GM23248 (cell line): ENCODE measurements at places on chromosomes 2 and 18. TPM values are rescaled to one million over a fixed set of nuclear protein-coding genes. Genes with fewer than 3 reads are reported as not detected.

DNA sequence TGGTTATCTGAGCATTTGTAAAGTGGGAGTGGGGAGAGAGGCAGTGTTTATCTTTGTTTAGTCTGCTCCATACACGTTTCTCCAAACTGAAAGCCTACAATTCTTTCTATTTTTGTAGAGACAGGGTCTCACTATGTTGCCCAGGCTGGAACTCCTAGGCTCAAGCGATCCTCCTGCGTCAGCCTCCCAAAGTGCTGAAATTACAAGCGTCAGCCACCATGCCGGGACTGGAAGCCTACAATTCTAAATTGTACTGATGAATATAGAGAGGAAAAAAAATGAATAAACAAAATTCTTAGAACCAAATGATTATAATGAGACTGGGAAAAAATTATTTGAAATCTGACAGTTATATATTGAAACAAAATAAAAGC, 1.4 kb upstream of the ZFAND2B start:
- no peak overlapping the region for H3K27ac ChIP-seq
- no peaks in the 10 kb centered on the region for H3K27me3 ChIP-seq
- peaks cover 11% of the 10 kb centered on the region; the same call in 1 of the 2 replicates for H3K4me1 ChIP-seq
- no peak overlapping the region for H3K4me3 ChIP-seq

GRCh38 chr2:157283468-157283867, 26.0 kb downstream of the GALNT5 start:
- no peak overlapping the region for H3K4me3 ChIP-seq
- no peaks in the 10 kb centered on the region for H3K4me1 ChIP-seq
- no peaks in the 10 kb centered on the region for H3K27me3 ChIP-seq
- no peak for DNase-seq
- peaks cover 31% of the 10 kb centered on the region for H3K36me3 ChIP-seq

The LYPD6B gene
- 11.4 and 11.5 TPM in 2 replicates for polyA plus RNA-seq

- H3K4me3 ChIP-seq = no peak overlapping the region
- peak overlapping the region; percentile 66; the same call in 1 of the 2 replicates for H3K27ac ChIP-seq
- no peaks in the 10 kb centered on the region for H3K27me3 ChIP-seq
Observed at GRCh38 chr2:43736637-43737036, 37.2 kb upstream of the DYNC2LI1 start.

The EVA1A gene
- 145 and 149 TPM in 2 replicates for polyA plus RNA-seq

DNA sequence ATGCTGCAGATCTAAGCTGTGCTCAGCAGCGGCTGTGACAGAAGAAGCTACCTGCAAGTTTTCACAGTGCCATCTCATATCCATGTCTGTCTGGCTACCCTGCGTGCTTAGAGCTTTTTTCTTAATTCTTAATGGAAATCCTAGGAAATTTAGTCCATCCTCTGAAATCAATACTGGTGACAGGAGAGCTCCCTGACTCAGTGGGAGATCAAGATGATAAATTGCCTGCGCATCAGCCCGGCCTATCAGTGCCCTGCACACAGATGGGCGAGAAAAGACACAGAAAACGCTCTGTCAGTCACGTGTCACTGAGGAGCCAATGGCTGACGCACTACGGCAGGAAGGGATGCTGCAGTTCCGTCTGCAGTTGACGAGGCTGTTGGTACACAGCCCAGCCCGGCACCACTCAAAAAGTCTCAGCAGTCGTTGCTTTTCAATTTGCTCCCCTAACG, 819.6 kb upstream of the FSHR start:
- H3K4me1 ChIP-seq = no peaks in the 10 kb centered on the region
- DNase-seq = peak; percentile 29
- H3K4me3 ChIP-seq = peak overlapping the region; percentile 43
- no peak overlapping the region for H3K27ac ChIP-seq
- no peaks in the 10 kb centered on the region for H3K36me3 ChIP-seq
- no peaks in the 10 kb centered on the region for H3K27me3 ChIP-seq

The CNTNAP5 gene
- polyA plus RNA-seq = not detected in 2 replicates

The IMPACT gene
- 43.2 and 43.4 TPM in 2 replicates for polyA plus RNA-seq

The FAM237A gene
- not detected in 2 replicates for polyA plus RNA-seq

GRCh38 chr2:173552531-173552930, 197.9 kb downstream of the CDCA7 start:
- H3K4me3 ChIP-seq = no peak overlapping the region
- H3K27me3 ChIP-seq = peaks cover 25% of the 10 kb centered on the region
- no peak for DNase-seq
- H3K27ac ChIP-seq = no peak overlapping the region
- no peaks in the 10 kb centered on the region for H3K36me3 ChIP-seq

DNA sequence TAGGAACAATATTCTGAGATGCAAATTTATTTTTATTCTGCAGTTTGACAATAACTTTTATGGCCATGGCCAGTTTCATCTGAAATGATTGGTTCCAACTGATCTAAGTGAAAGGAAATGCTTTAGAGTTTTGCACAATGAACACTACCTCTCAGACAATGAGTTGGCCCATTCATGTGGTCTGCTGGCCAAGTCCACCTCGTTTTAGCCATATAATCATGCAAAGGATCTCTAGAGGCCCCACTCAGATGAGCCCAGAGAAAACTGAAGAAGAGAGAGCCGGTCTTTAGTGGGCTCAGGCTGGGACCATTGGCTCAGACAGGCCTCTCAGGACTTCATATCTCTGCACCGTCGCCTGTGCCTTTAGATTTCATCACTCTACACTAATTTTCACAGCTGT, 254.7 kb downstream of the MREG start:
- peak overlapping the region; percentile 77 for H3K27ac ChIP-seq
- H3K4me1 ChIP-seq = peaks cover 41% of the 10 kb centered on the region
- H3K27me3 ChIP-seq = no peaks in the 10 kb centered on the region
- no peaks in the 10 kb centered on the region for H3K36me3 ChIP-seq
- peak; percentile 82 for DNase-seq
- peak overlapping the region; percentile 45 for H3K4me3 ChIP-seq

The CRYGC gene
- not detected in 2 replicates for polyA plus RNA-seq

GRCh38 chr2:150178591-150178990, 308.9 kb downstream of the RND3 start:
- no peaks in the 10 kb centered on the region for H3K4me1 ChIP-seq
- H3K27ac ChIP-seq = no peak overlapping the region
- H3K36me3 ChIP-seq = no peaks in the 10 kb centered on the region
- no peak for DNase-seq
- no peak overlapping the region for H3K4me3 ChIP-seq
- no peaks in the 10 kb centered on the region for H3K27me3 ChIP-seq

The HAAO gene
- 0.36 TPM in 1 of 2 replicates, not detected in the other for polyA plus RNA-seq

The MYO3B gene
- polyA plus RNA-seq = not detected in 2 replicates

- H3K4me3 ChIP-seq = no peak overlapping the region
- H3K4me1 ChIP-seq = no peaks in the 10 kb centered on the region
- no peak for DNase-seq
- H3K27ac ChIP-seq = no peak overlapping the region
Observed at GRCh38 chr2:204346906-204347305, 198.4 kb upstream of the PARD3B start.

- no peaks in the 10 kb centered on the region for H3K27me3 ChIP-seq
- H3K4me3 ChIP-seq = no peak overlapping the region
- no peaks in the 10 kb centered on the region for H3K36me3 ChIP-seq
- no peak overlapping the region for H3K27ac ChIP-seq
Observed at GRCh38 chr18:59550174-59550516, 147.1 kb downstream of the CCBE1 start.

The DUSP11 gene
- polyA plus RNA-seq = 56.0 and 60.2 TPM in 2 replicates

The TSGA10 gene
- 0.60 and 1.2 TPM in 2 replicates for polyA plus RNA-seq

DNA sequence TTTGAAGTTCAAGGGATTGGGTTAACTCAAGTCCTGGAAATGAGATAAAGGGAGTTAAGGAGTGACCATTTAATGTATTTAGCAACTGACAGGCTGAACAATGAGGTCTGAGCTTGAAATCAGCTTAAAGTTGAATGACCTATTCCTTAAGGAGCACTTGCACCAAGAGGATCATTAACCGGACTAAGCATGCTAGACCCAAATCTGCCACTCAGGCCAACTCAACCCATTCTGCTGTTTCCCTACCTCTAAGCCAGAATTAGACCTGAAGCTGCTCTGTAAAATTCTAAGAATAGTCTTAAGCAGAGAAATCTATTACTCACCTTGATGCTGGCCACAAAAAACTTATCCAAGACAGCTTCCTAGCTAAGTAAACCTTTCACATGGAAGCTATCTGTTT, 59.8 kb downstream of the SPRED2 start:
- no peak for DNase-seq
- H3K27me3 ChIP-seq = no peaks in the 10 kb centered on the region
- no peak overlapping the region for H3K27ac ChIP-seq

- no peak overlapping the region for H3K4me3 ChIP-seq
- peak; percentile 20 for DNase-seq
- H3K36me3 ChIP-seq = no peaks in the 10 kb centered on the region; the same call in 1 of the 2 replicates
- no peak overlapping the region for H3K27ac ChIP-seq
- H3K4me1 ChIP-seq = no peaks in the 10 kb centered on the region
Observed at GRCh38 chr18:8341481-8342230, 267.6 kb upstream of the RAB12 start.

DNA sequence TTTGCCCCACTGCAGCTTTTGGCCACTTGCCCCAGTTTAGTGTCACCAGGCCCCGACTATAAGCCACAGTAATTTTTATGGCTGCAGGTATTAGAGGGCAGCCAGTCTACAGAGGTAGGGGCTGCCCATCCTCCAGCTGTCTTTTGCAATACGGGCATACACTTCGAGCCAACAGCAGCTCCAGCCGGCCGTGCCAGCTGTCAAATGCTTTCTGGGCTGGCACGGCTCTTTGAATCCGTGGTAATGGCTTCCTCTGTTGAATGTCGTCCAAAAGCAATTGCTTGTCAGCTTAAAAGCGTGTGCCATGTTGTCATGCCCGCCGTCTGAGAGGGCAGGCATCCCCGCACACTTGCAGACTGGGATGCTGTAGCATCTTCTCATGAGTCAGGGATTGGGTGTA, 41.3 kb downstream of the BCL2L11 start:
- H3K27me3 ChIP-seq = no peaks in the 10 kb centered on the region
- H3K4me1 ChIP-seq = peaks cover 25% of the 10 kb centered on the region
- no peak overlapping the region for H3K4me3 ChIP-seq
- H3K27ac ChIP-seq = no peak overlapping the region

DNA sequence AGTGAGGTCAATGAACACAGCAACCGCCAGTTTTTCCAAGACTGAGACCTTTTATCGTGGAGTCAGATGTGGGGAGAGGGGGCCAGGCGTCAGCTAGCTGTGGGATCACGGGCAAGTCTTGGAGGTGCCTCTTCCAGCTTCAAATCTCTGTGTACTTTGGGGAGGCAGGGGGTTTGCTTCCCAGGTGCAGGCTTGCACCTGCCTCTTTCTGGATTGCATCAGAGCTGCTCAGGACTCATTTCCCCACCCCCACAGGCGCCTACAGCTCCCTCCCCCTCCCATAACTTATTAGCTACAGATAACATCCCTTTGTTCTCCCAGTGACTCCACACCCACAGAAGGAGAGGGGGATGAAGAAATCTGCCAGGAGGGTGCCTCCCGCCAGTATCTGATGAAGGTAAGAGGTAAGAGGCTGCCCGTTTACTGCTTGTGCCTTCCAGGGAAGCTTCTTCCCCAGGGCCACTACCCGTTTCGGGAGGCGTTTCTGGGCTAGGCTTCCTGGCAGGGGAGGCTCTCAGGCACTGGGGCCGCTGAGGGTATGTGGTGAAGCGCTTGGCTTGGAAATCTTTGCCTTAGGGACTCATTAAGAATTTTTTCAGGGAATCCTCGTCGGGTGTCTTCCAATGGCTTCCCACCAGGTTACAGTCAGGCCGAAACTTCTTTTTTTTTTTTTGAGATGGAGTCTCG, 18.8 kb upstream of the MRPL33 start:
- H3K27me3 ChIP-seq = no peaks in the 10 kb centered on the region
- DNase-seq = no peak
- H3K27ac ChIP-seq = no peak overlapping the region
- no peaks in the 10 kb centered on the region for H3K36me3 ChIP-seq
- peaks cover 6% of the 10 kb centered on the region; the same call in 1 of the 2 replicates for H3K4me1 ChIP-seq

The MGAT4A gene
- polyA plus RNA-seq = not detected in 2 replicates

DNA sequence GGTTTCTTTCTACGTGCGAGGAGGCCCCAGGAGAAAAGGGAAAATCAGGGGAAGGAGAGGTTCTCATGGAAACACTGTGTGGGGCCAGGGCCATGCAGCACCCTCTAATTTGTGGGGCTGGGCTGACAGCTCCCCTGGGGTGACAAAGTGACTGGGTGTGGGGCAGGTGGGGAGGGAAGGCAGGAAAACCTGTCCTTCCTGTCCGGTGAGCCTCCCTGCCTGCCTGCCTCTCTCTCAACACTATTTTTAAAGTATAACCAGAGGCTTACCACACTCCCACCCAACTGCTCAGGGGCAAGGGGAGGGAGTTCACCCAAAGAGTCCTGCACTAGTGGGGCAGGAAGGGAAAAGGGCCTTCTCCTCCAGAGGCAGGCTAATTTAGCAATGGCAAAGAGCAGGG, 10.5 kb upstream of the EPAS1 start:
- no peaks in the 10 kb centered on the region for H3K27me3 ChIP-seq
- H3K4me1 ChIP-seq = no peaks in the 10 kb centered on the region
- H3K4me3 ChIP-seq = no peak overlapping the region
- DNase-seq = no peak
- H3K36me3 ChIP-seq = no peaks in the 10 kb centered on the region
- no peak overlapping the region for H3K27ac ChIP-seq

The RBKS gene
- 3.6 and 4.0 TPM in 2 replicates for polyA plus RNA-seq

DNA sequence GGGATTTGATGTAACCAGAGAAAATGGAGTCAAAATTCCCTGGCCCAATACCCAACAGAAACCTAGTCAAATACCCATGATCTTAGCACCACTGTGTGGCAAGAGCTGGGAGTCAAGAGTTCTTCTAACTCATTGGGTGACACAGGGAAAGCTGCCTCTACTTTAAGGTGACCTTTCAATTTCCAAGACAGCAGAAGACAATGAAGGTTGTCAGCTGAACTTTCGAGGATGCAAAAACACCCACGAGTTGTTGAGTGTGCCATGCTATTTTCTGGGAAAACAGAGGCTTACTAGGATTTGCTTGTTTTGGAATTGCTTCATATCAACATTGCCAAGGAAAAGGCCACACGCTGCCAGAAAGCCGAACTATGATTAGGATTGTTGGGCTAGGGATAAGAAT, 61.6 kb upstream of the CYRIA start:
- no peak for DNase-seq
- no peaks in the 10 kb centered on the region for H3K36me3 ChIP-seq
- no peak overlapping the region for H3K27ac ChIP-seq

GRCh38 chr2:96895746-96896651, 26.1 kb upstream of the SEMA4C start:
- H3K36me3 ChIP-seq = no peaks in the 10 kb centered on the region
- H3K27ac ChIP-seq = no peak overlapping the region
- DNase-seq = no peak
- H3K4me1 ChIP-seq = no peaks in the 10 kb centered on the region
- no peak overlapping the region for H3K4me3 ChIP-seq

- H3K36me3 ChIP-seq = peaks cover 6% of the 10 kb centered on the region
- H3K27ac ChIP-seq = peak overlapping the region; percentile 5
- DNase-seq = no peak
- H3K4me1 ChIP-seq = peaks cover 16% of the 10 kb centered on the region
Observed at GRCh38 chr2:102184568-102184967, 2.3 kb upstream of the IL1RL2 start.

The GKN1 gene
- polyA plus RNA-seq = not detected in 2 replicates

DNA sequence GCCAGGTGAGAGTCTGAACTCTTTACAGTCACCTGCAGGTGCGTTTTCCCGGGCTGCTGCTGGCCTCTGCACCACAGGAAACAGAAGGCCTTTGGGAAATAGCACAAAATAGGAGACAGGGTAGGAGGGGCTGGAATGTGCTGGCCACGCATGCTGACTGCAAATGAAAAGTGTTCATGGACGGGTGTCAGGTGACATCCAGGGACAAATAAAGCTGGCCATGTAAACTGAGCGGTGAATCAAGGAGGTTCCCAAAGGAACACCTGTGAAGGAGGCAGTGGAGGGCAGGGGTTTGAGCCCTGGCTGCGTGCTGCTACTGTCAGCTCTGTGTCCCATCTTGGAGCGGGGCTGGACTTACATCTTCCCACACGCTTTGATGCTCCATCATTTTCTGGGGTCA, 42.4 kb upstream of the GBX2 start:
- no peak overlapping the region for H3K27ac ChIP-seq
- H3K27me3 ChIP-seq = peaks cover 14% of the 10 kb centered on the region; the same call in 1 of the 2 replicates
- DNase-seq = no peak
- H3K4me1 ChIP-seq = no peaks in the 10 kb centered on the region
- no peak overlapping the region for H3K4me3 ChIP-seq
- no peaks in the 10 kb centered on the region for H3K36me3 ChIP-seq
